AG09309 (cell line): ENCODE measurements at places on chromosomes 2 and 18.

DNA sequence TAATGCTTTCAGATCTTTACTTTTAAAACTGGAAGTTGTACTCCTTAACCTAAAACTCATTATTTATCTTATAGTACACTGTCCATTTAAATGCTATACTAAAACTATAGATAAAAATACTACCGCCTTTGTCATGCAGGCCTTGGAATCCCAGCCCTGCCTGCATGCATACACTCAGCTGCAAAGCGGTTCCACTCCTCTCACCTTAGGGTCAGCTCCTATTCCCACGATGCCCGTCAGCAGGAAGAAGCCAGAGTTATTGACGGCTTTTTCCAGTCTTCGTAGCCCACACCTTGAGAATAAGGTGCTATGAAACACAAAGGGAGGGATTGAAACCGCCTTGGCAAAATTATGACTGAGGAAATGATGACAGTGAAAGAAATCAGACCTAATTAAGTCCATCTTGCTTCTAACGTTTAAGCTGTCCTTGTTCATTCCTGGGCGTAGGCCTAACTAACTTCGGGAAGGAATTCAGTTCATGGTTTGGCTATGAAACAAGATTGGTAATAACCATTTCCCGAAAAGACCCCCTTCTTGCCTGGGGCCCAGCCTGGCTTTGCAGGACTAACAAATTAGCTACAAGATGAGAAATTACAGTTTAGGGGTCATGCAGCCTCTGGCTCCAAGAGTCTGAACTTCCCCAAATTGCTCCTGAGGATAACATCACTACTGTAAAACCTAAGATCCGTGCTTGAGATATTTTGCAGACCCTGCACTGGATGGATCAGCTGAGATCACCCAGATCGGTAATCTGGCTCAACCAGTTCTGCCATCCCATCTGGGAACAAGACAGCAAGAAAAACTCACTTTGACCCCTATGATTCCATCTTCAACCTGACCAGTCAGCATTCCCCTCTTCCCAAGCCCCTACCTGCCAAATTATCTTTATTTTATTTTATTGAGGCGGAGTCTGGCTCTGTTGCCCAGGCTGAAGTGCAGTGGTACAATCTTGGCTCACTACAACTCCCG lies 17.1 kb downstream of the EPB41L5 start:
- no peak for DNase-seq

DNA sequence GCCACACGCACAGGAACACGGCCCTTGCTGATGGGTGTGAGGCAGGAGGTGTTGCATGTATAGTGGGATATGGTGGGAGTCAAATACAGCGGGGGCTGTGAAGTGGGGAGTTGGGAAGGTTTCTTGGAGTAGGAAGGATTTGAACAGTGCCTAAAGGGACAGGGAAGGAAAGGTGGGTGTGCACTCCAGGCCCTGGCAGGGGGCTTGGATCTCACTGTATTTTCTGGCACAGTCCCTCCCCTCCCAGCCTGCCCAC lies 6.9 kb downstream of the RAB31 start:
- no peak for DNase-seq

GRCh38 chr2:8612734-8613179 lies 69.1 kb upstream of the ID2 start:
- no peak for DNase-seq

- no peak for DNase-seq
Observed at GRCh38 chr18:5419601-5420000, 124.1 kb upstream of the ZBTB14 start.

DNA sequence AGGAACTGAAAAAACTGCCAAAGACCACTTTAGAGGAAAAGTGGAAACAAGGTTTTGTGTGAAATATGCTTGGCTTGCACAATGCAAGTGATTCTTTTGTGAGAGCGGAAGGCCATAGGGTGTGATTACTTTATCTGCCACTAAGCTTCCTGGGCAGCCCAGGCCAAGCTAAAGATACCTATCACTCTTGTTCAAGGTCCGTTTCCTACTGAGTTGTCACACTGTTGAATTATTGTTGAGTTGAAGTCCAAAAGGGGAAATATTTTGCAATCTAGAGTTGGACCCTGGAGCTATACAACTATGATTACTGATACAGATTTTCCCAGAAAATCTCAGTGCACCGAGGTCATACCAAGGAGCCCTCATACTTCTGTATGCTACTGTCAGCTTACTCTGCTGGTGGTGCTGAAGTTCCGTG lies 72.7 kb upstream of the CTAGE1 start:
- no peak for DNase-seq
